ENCODE measurements at places on chromosomes 1 and 21.

DNA sequence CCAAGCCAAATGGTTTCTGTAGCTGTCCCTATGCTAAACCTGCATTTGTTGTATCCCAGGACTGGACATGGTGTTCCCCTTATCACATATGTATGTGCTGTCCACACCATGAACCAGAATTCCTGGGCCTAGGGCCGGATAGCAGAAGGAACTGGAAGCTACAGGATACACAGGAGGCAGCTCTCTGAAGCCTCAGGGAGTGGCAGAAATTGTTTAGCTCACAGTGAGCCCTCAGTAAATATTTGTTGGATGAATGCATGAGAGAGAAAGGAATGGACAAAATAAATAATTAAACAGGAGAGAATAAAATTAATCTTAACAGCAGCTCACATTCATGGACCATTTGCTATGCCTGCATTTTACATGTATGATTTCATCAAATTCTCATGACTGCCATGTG is 2.1 kb downstream of the NIPAL3 start:
- DNase-seq = no peak

DNA sequence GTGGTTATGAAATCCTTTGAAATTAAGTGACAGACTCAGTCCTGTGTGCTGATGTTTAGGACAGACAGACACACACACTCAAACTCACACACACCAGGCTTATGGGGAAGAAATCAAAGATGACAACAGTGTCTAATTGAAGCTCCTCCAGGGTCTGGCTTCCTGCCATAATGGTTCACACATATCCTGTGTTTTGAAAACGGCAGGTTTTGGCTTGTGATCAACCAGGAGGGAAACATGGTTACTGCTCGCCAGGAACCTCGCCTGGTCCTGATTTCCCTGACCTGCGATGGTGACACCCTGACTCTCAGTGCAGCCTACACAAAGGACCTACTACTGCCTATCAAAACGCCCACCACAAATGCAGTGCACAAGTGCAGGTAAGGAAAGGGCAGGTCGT is 4.6 kb downstream of the MTARC1 start:
- DNase-seq = no peak

- DNase-seq = no peak
These were observed 338 bp upstream of the TOR1AIP1 start for GRCh38 chr1:179881642-179882252.

- DNase-seq = no peak
These were observed 11.1 kb downstream of the ATP1B1 start for GRCh38 chr1:169117599-169117998.

DNA sequence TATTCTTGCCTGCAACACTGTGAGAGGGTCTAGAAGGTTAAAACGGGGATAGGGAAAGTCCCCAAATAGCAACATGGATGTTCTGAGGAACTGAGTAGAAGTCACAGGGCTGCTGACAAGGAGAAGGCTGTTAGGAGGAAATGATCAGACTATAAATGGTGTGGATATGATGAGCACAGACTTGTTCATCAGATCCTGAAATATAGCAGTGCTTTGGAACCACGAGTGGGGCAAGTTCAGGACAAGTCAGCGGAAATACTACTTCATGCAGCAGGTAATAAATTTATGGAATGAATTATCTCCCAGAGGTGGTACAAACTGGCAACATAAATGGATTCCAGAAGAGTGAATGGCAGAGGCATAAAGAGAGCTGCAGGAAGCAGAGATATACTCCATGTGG is 3.2 kb upstream of the KIAA0040 start:
- DNase-seq = no peak

- no peak for DNase-seq
These were observed 4.2 kb downstream of the CSTB start for GRCh38 chr21:43771698-43772424.

DNA sequence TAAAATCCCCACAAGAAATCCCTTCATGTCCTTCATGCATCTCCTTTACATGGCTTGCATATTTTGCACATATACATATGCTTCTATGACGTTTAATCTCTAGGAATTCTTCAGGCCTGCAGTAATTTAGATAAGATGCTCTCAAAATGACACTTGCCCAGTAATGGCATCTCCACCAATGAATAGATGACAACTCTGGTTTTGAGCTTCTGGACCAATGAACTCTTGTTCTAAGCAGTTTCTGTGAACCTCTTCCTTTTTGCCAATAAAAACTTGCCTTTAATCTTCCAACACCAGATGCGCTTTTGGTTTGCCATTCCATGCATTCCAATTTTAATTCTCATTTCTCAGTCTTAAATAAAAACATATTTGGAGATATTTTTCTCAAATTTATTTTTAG is 189.8 kb upstream of the OLFM3 start:
- DNase-seq = no peak

GRCh38 chr21:16072737-16073136 is 343.0 kb downstream of the USP25 start:
- DNase-seq = no peak

DNA sequence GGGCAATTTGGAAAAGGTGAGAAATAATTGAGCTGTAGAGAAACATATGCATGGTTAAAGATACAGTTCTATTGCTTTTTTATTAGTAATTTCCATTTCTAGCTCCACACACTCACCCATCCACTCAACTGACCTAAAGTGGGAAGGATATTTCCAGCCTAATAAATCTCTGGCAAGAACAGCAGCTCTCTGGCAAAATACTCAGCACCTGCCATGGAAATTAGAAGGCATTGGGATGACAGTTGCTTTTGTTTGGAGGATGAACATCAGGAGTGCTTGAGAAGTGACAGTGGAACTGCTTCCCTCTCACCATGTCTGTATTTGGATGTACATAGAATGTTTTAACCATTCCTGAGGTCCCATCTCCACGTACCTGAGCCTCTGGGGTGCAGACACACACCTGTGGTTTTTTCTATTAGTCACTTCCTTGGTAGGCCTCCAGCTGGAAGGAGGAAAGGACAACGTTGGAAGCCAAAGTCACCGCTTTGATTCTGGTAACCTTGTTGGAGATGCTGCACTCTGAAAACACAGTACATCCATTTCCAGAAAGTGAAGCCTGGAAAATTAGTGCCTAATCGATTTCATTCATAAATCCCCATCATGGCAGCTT is 62.3 kb upstream of the RUNX1 start:
- DNase-seq = no peak

DNA sequence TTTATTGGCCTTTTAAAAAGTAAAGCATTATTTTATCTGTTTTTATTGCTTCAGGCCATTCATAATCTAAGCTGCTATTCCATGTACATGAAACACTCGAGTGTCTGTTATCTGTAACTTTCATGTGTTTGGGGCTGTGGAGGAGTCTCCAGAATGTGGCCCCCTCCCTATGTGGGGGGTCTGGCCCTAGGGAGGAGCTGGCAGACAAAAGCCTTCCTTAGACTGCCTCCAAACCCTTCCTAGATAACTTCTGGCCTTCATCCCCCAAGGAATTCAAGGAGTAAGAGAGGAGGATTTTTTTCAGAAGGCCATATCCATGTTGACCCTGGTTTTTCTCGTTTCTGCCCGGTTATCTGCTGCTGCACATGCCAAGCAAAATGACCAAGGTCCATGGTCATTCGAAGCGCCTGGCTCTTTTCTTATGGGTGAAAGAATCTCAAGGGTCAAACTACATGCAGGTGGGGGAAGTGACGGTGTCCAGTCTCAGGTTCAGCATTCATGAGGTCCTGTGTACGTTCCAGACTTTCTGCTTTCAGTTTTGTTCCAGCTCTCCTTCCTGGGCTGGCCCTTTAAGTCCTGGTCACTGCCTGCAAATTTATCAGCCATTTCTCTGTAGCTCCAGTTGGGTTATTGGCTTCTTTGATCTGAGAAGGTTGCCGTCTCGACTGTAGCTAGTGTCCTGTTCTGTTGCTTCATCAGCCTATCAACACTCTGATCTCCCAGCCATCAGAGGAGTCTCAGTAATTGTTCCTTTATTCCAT is 8.3 kb downstream of the TENT5C start:
- no peak for DNase-seq

- no peak for DNase-seq
These were observed 2.6 kb downstream of the PTTG1IP start for GRCh38 chr21:44870748-44871495.

- DNase-seq = no peak
These were observed 9.4 kb downstream of the USP16 start for GRCh38 chr21:29033871-29034270.

- DNase-seq = no peak
These were observed 911 bp downstream of the LMO4 start for GRCh38 chr1:87329526-87330056.

DNA sequence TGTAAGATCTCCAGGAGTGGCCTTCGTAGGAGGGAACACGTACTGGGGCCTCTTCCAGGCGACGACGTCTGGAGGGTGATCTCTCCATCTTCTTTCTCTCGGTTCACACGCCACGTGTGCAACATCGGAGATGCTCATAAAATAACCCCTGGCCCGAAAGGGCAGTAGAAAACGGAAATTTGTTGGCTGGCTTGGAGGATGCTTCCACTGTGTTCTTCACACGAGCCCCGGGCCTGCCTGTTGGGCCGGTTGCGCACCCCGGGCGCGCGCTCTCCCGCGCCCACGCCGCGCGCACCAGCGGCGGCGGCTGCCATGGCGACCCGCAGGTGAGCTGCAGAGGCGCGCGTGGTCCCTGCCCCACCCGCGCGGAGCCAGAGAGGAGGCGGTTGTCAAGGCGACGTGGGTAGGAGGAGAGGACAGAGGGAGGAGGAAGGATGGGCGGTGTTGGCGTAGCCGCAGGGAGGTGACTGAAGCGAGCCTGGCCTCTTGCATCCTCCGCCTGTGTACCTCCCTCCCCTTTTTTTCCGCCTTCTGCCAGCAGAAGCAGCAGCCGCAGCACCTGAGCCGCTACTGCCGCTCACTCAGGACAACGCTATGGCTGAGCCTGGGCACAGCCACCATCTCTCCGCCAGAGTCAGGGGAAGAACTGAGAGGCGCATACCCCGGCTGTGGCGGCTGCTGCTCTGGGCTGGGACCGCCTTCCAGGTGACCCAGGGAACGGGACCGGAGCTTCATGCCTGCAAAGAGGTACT is at the start of gene ELAPOR1:
ELAPOR1 (plus strand) TSS at position 526 of the 752 bp plus-strand sequence; CDS start at position 595, 69 bp downstream.
- peak; percentile 86 for DNase-seq

DNA sequence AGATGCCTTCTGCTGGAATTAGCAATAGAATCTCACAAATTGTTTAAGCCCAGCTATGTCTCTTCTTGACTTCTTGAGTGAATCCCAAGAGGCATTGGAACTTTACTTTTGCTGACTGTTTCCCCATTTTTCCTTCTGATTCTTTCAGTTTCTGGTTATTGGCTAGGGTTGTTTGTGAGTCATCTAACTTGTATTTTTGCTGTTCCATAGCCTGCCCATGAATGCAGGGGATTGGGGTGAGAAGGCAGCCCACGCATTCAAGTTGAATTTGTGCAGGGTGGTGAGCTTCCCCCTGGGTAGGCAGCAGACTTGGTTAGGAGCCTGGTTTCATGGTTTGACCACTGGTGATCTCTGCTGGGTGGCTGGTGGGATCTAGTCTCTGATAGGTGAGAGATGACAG is 10.4 kb upstream of the KLF17 start:
- no peak for DNase-seq

DNA sequence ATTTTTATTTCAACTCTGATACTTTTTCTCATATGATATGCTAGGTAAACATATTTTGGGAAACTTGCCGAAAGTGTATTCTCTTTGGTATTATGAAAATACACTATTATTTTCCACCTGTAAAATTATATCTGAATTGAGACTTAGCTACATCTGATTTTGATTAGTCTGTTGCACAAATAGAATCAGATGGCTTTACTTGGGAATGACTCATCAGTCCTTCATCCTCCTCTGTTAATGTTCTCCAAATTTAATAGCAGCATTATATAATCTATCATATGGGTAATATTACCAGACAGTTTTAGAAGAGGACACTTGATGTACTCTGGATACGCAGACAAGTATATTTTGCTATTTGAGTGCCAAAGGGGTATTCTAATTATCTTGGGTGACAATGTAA is 245.3 kb downstream of the CTH start:
- DNase-seq = no peak

GRCh38 chr1:189874715-189875435 is 602.8 kb downstream of the BRINP3 start:
- DNase-seq = no peak

DNA sequence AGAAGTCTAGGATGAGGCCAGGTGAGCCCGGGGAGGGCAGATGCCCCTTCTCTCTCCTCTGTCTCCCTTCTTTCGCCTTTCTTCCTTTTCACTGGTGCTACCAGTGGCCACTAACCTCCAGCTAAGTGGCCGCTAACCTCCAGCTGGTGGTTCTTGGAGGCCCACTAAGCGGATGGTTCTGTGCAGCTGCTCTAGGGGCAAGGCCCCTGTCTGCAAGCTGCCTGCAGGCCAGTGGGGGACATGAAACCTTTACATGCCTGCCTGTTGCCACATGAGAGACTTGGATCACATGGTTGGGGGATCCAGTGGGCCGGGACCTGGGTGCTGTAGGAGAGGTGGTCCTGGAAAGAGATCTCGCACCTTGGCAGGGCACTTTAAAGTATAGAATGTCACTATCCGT is 17.7 kb downstream of the IKBKE start:
- DNase-seq = no peak

- no peak for DNase-seq
These were observed 27.3 kb downstream of the KIAA2013 start for GRCh38 chr1:11898831-11899467.

- no peak for DNase-seq
These were observed 34.8 kb downstream of the HSPG2 start for GRCh38 chr1:21902026-21903012.

GRCh38 chr1:248136811-248137210 is 8.1 kb upstream of the OR2M5 start:
- no peak for DNase-seq

DNA sequence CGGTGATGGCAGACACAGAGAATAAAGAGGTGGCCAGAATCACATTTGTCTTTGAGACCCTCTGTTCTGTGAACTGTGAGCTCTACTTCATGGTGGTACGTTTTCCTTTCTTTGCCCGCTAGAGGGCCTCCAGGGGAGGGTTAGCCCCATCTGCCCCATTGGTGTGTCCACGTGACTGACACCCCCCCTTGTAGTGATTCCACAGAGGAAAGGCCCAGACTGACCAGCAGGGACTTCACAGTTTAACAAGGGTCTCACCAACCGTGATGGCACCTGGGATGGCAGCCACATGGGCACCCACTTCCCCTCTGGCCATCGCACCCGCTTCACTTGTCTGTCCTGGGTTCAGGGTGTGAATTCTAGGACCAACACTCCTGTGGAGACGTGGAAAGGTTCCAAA is 22.3 kb upstream of the SARS1 start:
- DNase-seq = no peak

- DNase-seq = peak; percentile 11
These were observed 17.6 kb downstream of the GALNT2 start for GRCh38 chr1:230084408-230085177.

- no peak for DNase-seq
These were observed 93.2 kb upstream of the KCTD3 start for GRCh38 chr1:215473943-215474342.

DNA sequence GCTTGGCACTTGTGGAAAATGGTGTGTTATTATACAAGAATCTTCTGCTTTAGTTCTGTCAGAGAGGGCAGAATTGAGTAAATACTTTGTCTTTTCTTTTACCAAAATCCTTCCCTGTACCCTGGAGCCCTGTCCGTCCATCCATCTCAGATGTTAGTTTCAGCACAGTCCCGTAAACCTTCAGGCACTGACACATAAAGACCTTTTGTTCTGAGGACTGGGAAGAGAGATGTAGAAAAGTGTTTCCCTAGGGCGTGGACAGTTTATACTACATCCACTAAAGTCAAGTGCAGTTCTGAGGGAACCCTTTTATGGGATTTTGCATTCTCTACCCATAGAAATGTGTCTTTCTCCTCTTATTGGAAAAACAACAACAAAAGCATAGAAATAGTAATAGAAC is 162.4 kb downstream of the PDE4B start:
- no peak for DNase-seq
